ENCODE measurements at places on chromosomes 1 and 21. TPM values are rescaled to one million over a fixed set of nuclear protein-coding genes. Genes with fewer than 3 reads are reported as not detected.

Gene FLG
- not detected for total RNA-seq

Gene LRRC71
- total RNA-seq, result not detected

Gene CYP4A11
- total RNA-seq, result not detected

Gene FMN2
- not detected for total RNA-seq

Gene SLC22A15
- 5.6 TPM for total RNA-seq

Gene TCHHL1
- total RNA-seq, result not detected

Gene EXTL1
- not detected for total RNA-seq

Gene TMIGD3
- not detected for total RNA-seq

Gene KIFAP3
- 33.6 TPM for total RNA-seq

Gene ZMYND12
- not detected for total RNA-seq
